Activated CD8-positive, alpha-beta memory T cell treated with anti-CD3 and anti-CD28 coated beads for 1 hour (primary cell): ENCODE measurements at places on chromosomes 1 and 21.

GRCh38 chr21:43827015-43827611 lies 37.7 kb downstream of the RRP1 start:
- DNase-seq: no peak

- no peak for DNase-seq
Measured at GRCh38 chr1:64685217-64685616, 59.7 kb upstream of the RAVER2 start.

DNA sequence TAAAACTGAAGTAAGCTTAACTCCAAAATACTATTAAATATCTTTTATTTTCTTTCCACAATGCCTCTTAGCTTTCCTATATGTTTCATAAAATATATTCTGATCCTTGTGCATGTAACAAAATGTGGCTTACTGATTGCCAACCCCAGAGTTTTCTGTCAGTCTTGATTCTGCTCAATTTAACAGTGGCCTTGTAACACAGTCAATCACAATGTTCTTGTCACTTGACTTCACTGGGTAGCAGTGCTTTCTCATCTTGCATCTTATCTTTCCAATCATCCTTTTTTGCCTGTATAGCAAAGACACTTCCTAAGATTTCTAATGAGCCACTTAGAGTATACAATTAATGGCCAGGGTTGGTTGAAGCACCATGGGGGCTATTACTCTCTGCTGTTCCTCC lies 19.9 kb upstream of the BRINP3 start:
- no peak for DNase-seq

GRCh38 chr1:28161751-28162150 lies 14.7 kb downstream of the PTAFR start:
- no peak for DNase-seq

GRCh38 chr21:44795342-44795741 lies 6.3 kb downstream of the UBE2G2 start:
- no peak for DNase-seq

GRCh38 chr1:172278478-172278877 lies 142.0 kb upstream of the C1orf105 start:
- DNase-seq: no peak

DNA sequence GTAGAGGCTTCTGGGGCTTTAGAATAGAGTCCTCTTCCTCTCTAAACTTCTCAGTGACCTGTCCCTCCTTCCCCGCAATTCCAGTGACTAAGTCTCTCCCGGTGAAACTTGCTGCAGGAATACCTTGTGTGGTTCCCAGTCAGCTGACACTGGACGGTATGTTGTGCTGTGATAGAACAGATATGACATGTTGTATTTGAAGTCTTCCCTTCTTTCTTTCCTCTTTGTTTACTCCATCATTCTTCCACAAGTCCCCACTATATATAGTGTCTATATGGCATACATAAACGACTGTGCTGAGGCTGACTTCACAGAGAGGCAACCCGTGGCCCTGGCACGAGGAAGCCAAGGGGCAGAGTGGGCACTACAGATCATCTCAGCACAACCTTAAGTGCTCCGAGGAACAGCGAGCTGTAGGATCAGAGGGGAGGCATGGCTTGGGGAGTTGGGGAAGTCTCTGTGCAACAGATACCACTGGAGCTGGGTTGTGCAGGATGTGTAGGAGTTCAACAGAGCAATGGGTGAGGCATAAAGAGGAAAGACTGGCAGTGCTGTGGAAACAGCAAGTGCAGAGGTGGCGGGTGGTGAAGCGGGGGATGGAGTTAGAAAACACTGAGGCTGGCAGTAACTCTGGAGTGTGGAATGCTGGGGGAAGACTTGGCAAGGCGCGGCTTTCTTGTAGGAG lies 237.8 kb downstream of the TRABD2B start:
- DNase-seq: no peak

DNA sequence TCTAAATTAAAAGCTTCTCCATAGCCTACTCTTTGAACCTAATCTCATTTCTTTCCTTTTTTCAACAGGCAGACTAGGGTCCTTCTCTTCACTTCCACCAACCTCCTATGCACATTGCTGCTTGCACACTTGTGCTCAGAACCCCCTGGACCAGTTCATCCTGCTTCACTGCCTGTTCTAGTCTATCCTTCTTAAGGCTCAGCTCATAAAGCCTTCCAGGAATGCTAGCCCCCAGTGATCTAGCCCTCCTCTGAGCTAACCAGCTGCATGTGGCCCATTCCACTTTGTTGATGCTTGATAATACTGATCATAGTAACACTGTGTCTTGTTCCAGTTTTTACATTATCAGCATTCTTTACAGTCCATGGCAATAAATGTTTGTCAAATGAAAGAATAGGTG lies 22.9 kb upstream of the PHGDH start:
- no peak for DNase-seq

GRCh38 chr1:215865060-215865459 lies 298.0 kb downstream of the KCTD3 start:
- DNase-seq: no peak

DNA sequence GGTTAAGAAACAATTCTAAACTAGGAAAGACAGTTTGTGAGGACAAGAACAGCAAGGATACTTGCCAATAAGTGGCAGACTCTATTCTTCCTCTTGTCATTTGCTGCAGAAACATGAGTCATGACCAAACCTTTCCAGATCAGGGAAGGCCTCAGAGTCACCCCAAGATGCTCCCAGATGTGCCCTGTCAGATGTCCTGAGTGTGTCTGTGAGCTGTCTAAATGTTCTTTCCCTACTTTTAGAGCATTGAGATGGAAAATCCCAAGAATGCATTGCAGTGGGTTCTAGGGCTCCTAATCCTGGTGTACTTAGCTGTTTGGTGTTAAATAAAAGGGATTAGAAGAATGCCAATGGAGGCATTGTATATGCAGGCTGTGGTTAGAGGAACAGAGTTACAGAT lies 57.5 kb upstream of the KIAA0040 start:
- no peak for DNase-seq

DNA sequence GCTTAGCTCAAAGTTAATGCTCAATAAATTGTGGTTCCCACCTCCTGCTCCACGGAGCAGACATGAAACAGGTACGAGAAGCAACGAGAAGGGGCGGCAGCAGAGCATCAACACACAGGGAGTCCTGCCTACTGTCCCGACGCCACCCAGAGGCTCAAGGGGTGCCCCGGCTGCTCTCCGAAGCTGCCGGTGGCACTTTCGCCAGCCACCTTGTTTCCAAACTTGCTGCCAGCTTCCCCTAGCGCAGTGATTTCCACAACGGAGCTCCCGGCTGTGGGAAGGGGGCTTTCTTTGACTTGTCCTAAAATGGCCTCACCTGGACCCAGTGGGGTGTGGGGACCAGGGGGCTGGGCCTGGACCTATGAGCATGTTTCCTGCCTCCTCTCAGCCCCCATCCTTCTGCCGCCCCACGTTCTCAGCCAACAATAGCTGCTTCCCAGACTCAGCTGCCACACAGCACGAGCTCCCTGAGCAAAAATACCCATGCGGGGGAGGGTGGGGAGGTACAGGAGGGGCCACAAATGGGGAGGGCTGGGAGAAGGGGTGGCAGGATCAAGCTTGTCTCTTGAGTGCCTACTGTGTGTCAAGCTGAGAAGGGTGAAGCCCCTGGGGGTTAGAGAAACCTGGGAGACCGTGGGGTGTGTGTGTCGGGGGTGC lies 35.6 kb upstream of the ECE1 start:
- no peak for DNase-seq

- no peak for DNase-seq
Measured at GRCh38 chr1:56060906-56061305, 518.5 kb downstream of the PLPP3 start.

DNA sequence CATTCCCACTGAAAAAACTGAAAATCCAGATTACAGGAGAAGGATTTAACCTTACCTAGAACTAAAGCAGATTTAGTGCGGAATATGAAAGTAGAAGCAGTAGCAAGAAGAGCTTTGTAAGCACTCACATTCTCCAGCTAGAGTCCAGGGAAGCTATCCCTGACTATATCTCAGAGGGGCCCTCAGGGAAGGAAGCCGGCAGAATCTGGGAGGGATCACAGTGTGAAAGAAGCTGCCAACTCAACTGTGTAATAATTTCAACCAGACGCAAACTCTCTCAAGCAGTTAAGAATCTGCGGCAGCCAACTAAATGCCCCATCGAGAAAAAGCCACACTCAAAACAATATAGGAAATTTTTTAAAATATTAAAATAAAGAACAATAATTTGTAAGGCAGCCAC lies 163.8 kb downstream of the EIF4G3 start:
- no peak for DNase-seq

DNA sequence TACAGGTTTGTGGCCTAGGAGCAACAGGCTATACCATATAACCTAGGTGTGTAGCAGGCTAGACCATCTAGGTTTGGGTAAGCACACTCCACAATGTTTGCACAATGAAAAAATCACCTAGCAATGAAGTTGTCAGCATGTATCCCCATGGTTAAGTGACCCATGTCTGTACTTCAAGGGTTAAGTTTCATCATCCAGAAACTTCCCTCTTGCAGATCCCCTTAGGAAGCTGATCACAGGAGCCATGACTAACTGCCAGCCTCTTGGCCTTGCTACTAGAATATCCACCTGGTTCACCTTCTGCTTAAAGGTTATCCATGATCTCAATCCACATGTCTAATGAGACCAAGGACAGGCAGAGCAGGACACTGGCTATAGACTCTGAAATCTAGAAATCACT lies 3.5 kb upstream of the UBXN10 start:
- DNase-seq: no peak

- no peak for DNase-seq
Measured at GRCh38 chr1:96346719-96347118, 374.9 kb upstream of the PTBP2 start.

GRCh38 chr1:48251821-48252220 lies 29.3 kb downstream of the SLC5A9 start:
- DNase-seq: no peak

DNA sequence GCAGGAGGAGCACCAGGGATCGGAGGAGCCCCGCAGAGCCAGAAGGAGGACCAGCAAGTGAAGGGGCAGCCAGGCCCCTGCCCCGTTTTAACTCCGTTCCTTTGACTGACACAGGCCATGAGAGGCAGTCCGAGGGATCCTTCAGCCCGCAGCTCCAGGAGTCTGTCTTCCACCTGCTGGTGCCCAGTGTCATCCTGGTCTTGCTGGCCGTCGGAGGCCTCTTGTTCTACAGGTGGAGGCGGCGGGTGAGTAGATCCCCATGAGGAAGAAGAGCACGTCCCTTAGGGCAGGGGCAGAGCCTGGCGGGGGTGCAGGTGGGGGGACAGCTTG lies 13.3 kb downstream of the CSF1 start:
- DNase-seq: no peak

DNA sequence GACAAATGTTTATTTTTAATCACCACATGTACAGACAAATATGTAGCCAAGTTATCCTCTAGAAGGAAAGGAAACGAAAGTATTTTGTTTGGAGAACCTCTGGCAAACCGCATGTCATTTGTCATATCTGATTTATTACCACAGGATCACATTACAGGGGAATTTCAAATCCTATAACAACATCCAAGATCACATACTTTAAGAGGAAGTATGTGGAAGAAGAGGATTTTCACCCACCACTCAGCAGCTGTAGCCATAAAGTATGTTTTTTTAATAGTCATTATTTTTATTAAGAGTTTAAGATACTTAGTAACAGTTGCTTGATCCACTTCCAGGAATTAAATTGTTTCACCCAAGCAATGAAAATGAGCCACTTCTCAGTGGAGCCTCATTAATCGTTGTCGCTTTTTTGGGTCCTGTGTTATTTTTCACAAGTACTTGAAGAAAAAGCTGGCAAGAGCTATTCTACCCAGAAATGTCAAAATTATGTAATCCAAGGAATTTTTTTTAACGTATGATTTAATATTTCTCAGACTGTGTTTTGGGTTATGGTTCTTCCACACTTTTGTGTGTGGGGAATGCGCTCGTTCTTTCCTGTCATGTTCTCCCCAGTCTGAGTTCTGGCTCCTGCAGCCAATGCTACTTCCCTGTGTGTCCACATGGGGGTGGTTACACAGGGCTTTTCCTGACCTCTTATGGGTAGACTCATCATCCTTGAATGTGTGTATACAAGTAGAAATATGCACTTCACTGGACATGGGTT lies 6.9 kb downstream of the SERTAD4 start:
- no peak for DNase-seq

GRCh38 chr1:193909406-193910082 lies 723.1 kb upstream of the B3GALT2 start:
- DNase-seq: no peak

DNA sequence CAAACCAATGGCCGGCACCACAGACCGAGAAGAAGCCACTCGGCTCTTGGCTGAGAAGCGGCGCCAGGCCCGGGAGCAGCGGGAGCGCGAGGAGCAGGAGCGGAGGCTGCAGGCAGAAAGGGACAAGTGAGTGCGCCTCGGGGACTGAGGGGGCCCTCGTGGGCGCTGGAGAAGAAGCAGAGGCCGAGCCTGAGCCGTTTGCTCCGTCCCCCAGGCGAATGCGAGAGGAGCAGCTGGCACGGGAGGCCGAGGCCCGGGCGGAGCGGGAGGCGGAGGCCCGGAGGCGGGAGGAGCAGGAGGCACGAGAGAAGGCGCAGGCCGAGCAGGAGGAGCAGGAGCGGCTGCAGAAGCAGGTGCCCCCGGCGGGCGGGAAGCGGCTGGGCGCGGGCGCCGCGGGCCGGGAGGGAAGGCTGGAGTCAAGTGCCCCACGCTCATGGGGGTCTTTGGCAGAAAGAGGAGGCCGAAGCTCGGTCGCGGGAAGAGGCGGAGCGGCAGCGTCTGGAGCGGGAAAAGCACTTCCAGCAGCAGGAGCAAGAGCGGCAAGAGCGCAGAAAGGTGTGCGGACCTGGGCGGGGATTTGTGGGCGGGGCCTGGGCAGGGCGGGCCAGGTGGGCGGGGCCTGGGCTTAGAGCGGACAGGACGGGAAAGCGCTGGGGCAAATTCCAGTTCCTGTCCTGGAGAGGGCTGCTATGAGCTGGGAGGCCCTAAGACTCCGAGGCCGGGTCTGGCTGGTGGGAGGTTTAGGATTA lies 22.7 kb downstream of the MAP7D1 start:
- no peak for DNase-seq

- DNase-seq: no peak
Measured at GRCh38 chr1:54379555-54380289, 26.5 kb downstream of the SSBP3 start.

DNA sequence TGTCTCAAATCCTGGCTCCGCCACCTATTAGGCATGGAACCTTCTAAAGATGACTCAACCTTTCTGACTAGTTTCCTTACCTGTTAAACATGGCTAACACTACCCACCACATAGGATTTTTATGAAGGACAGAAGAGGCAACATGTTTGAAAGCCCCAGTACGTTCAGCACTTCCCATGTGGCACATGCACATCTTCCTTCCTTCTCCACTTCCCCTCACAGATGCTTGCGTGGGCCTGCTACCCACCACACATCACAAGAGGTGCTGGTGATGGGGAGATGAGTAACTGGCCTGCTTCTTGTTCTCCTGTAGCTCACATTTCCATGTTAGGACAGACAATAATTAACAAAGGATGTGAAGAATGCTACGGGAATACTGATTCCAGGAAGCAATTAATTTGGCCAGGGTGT lies 7.1 kb downstream of the ZBTB21 start:
- DNase-seq: no peak

- DNase-seq: no peak
Measured at GRCh38 chr1:162910161-162910560, 49.2 kb upstream of the CCDC190 start.

DNA sequence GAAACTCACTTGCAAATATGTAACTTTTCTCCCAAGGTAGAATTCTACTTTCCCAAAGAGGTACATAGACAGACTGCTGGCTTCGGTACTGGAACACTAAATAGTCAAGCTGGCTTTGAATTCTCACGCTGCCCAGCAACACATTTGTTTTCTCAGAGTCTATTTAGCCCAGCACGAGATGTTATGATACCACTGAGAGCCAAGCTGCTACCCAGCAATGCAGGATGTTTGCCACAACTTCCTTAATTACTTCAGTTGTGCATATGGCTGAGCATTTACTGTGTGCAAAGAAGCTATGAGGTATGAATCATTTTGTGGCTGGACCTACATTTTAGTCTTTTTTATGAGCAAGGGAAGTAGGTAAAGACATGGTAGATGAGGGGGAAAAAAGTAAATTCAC lies 793.2 kb downstream of the PLA2G4A start:
- no peak for DNase-seq
